ENCODE measurements at places on chromosomes 12 and 14.

- no peak for DNase-seq
These were observed 148.8 kb upstream of the BMP4 start for GRCh38 chr14:54105406-54105805.

DNA sequence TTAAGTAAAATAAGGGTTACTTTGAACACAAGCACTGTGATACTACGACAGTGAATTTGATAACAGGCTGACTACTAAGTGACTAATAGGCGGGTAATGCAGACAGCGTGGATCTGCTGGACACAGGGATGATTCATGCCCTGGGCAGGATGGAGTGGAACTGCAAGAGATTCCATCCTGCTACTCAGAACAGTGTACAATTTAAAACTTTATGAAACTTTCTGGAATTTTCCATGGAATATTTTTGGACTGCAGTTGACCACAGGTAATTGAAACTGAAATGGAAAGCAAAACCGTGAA is 46.0 kb downstream of the YEATS4 start:
- DNase-seq, result no peak

- DNase-seq, result no peak
These were observed 19.2 kb upstream of the MAP1LC3B2 start for GRCh38 chr12:116539905-116540482.

- no peak for DNase-seq
These were observed 47.7 kb downstream of the PSMA6 start for GRCh38 chr14:35339761-35340406.

GRCh38 chr12:53677800-53678148 is 1.9 kb upstream of the ATP5MC2 start:
- DNase-seq, result no peak

DNA sequence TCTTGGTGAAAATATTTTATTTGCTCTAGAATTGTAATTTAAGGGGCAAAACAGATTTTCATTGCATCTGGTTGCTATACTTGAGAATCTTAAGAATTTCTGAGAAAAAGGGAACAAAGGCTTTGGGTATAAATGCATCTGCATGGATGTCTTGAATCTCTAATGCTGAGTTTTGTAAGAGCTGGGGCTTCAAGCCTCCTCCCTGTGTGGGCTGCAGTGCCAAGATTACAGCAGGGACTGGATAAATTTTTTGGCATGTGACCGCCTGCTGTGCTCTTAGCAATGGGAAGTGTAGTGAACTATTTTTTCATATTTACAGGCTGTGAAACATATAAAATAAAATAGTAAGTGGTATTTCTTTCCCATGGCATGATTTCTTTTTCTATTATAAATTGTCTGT is 70.0 kb downstream of the SLC38A6 start:
- DNase-seq, result no peak

DNA sequence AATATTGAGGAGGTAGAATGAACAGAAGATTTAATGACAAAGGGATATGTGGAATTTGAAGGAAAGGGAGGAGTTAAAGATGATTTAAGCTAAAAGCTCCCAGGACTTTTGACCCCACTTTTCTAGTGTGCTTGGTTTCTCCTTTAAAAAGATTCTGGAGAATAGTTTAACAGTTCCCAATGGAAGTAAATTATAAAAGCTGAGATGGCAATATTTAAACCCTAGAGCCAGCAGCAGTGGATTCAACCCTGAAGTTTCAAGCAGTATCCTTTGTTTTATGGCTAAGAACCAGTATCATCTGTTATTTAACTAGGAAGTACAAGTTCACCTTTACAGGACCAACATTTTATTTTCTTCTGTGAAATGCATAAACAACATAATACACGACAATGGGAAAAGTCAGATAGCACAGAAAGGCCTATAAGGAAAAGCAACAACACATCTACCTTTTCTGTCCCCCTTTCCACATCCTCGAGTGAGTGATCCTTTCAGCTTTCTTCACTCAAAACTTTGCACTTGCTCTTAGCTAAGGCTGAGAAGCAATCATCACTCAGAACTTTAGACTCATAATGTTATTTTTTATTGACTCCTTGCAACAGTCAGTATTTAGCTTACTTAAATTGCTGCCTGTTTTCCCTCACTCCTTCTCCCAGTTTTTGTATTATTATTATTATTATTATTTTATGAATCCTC is 264.5 kb downstream of the FBXL14 start:
- no peak for DNase-seq

- no peak for DNase-seq
These were observed 60.5 kb downstream of the BTG1 start for GRCh38 chr12:92085040-92085735.

All from stimulated activated CD8-positive, alpha-beta memory T cell treated with anti-CD3 and anti-CD28 coated beads, Interleukin-7, amount 100 ng/mL, for 1 hour (primary cell).